ENCODE measurements at places on chromosomes 3 and 15.

DNA sequence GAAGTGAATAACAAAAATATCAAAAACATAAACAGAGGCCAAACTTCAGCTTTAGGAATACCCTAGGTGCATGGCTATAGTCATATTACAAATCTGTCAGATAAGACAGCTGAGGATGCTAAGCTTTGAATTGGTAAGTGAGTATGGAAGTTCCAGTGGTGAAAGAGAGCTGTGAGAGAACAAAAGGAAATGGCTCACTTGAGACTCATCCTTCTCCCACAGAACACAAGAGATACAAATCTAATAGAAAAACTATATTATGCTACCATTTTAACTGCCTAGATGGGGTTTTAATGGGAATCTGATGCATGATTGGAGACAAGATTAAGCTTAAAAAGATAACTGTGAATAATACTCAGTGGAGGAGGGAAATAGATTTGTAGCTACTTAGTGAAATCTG is 21.5 kb upstream of the PEX5L start:
- DNase-seq = no peak

- no peak for DNase-seq
Observed at GRCh38 chr3:173599673-173600072, 202.1 kb downstream of the NLGN1 start.

- no peak for DNase-seq
Observed at GRCh38 chr15:64474846-64475245, 14.5 kb downstream of the ZNF609 start.

GRCh38 chr15:77839456-77839855 is 206.7 kb upstream of the LINGO1 start:
- DNase-seq = no peak

DNA sequence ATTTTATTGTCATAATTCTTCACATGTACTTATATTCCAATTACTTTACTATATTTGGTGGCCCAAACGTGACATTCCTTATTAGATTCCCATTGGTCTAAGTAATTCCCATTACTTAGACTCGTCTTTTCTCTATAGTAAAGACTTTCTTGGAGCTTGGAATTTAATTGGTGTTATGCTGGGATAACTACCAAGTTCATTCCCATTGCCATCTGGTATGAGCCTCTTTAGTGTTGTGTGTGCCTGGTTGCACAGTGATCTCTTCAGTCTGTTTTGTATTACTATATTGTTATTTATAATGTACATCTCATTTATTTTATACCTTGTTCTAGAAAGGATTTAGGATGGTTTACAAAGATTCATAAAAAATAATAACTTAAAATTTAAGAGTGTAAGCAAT is 27.8 kb downstream of the TMEM108 start:
- no peak for DNase-seq

DNA sequence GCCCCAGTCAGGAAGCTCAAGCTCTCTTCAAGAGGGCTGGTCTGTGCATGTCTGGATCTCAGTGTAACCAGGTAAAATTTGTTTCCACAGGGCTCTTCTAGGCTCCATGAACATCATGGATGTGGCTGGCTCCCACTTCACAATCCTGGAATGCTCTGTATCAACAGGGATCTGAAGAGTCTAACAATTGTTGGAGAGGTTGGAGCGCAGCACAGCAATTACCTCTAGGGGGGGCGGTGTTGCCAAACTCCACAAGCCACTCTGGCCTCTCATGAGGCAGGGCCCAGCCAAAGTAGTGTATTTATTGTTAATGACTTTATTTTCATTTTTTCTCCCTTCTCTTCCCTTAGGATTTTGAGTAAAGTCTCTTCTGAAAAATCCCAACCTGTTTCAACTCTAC is 6.1 kb upstream of the EIF2B5 start:
- no peak for DNase-seq

Measured in stimulated activated CD4-positive, alpha-beta T cell treated with anti-CD3 and anti-CD28 coated beads, TNF-alpha, amount 100 ng/mL, for 48 hours (primary cell).